ENCODE measurements at places on chromosomes 7 and 10.

- no peak for DNase-seq
These were observed 162.3 kb upstream of the KLF14 start for GRCh38 chr7:130896051-130896881.

- DNase-seq: no peak
These were observed 3.0 kb downstream of the PIP4K2A start for GRCh38 chr10:22711373-22711772.

DNA sequence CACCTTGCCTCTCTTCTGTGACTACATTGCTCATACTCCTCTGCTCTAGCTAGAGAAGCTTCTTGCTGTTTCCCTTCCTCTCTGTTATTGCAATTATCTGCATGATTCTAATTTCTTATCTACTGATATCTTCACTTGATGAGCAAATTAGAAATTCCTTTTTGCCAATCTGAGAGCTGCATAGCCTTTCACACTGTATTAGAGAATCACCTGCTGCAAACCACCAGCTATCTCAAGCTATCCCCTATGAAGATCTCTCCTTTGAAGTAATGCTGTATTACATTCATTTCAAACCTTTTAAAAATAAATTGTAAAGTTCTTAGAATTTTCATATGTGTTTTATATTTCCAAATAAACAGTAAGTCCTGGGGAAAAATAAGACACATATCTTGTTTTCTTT lies 89.0 kb upstream of the ZNF804B start:
- DNase-seq: no peak

DNA sequence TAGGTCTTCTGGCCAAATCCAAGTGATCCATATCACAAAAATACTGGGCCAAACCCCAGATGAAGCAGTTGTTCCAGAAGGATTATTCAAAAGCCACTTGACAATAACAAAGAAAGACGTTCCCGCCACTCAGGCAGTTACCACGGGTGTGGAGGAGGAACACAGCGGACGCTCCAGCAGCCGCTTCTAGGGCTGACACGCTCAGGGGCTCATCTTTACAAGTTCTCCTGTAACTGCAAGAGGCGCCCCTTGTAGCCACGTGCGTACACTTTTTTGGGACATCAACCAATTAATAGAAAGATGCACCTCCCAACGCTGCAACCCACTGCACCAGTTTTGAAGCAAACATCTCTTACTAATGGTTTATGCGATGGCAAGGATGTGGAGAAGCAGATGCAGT lies 159.4 kb downstream of the GRID1 start:
- no peak for DNase-seq

- DNase-seq: no peak
These were observed 123.9 kb upstream of the MGMT start for GRCh38 chr10:129343141-129343540.

DNA sequence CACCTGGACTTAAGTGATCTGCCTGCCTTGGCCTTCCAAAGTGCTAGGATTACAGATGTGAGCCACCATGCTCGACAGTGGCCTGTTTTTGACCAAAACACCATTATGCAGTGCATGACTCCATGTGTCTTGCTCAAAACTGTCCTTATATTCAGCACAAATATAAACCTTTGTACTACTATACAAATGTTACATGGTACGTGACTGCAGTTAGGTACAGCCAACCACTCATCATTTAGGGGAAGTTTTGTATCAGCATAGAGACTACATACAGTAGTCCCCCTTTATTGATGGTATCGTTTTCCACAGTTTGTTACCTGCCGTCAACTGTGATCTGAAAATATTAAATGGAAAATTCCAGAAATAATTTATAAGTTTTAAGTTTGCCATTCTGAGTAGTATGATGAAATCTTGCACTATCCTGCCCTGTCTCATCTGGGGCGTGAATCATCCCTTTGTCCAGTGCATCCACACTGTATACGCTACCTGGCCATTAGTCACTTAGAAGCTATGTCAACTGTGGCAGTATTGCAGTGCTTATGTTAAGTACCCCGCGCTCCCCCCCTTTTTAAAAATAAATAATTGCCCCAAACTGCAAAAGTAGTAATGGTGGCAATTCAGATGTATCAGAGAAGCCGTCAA lies 23.3 kb upstream of the ZNF282 start:
- no peak for DNase-seq

GRCh38 chr7:15140431-15140830 lies 237.9 kb upstream of the DGKB start:
- no peak for DNase-seq

DNA sequence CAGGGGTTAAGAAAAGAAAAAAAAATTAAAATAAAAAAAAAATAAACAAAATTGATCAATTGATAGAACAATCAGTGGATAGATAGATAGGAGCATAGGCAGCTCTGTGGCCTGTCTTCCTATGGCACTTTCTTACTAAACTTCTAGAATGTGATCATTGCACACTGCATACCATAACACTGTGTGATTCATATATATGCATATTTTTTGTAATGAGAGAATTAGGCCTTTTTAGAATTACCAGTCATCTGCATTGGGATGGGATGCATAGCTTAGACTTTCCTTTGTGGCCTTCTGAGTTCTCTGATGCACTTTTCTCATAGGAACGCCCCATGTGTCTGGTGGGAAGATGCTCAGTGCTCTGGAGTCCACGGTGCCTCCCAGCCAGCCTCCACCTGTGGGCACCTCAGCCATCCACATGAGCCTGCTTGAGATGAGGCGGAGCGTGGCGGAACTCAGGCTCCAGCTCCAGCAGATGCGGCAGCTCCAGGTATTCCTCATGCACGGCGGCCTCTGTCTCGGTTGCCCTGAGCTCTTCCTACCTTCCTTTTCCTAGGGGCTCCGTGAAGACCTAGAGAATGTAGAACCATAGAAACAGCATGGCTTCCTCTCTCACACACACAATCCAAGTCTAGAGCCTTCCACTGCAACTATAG lies 222.5 kb downstream of the ARHGAP21 start:
- no peak for DNase-seq

DNA sequence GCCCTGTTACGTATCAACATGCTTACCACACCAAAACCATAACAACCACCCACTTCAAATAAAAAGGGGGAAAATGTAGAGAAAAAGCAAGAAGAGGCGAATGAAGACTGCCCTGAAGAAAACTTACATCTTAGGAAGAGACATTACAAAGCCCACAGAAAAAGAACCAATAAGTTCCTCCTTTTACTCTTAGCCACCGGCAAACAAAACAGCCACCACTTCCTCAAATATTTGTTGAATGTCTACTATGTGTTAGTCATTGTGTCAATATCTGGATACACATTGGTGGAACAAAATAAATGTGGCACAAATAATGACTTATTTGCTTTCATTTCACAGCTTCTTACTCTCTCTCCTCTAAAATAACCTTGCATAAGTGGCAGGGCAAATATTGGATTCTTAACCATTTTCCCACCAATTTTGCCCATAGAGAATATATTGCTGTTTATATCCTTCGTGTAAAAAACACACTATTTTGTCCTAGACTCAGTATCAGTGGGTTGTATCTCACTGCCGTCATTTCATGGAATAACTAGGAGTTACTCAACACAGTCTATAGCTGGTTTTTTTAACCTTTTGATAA lies 106.8 kb downstream of the ANK3 start:
- DNase-seq: no peak

- DNase-seq: no peak
These were observed 139.4 kb downstream of the LHPP start for GRCh38 chr10:124601016-124601415.

DNA sequence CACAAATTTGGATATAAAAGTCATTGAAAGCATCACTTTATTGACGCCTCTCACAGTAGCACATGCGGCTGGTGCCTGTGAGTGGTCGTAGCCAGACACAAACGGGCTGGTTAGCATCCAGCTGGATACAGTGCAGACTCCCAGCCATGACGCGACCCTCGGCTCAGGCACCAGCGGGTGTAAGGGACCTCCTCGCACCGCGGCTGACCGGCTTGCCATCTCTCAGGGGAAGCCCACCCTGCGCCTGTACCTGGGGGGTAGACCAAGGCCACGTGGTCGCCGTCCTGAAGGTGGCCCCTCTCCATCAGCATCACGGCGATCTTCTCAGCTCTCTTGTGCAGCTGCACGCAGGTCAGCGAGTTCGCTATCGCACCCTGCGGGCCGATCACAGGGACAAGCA lies 213.8 kb downstream of the ZMYND11 start:
- no peak for DNase-seq

GRCh38 chr7:117774943-117775342 lies 98.3 kb downstream of the CTTNBP2 start:
- DNase-seq: no peak

GRCh38 chr7:12222889-12223579 lies 11.9 kb downstream of the TMEM106B start:
- DNase-seq: no peak

DNA sequence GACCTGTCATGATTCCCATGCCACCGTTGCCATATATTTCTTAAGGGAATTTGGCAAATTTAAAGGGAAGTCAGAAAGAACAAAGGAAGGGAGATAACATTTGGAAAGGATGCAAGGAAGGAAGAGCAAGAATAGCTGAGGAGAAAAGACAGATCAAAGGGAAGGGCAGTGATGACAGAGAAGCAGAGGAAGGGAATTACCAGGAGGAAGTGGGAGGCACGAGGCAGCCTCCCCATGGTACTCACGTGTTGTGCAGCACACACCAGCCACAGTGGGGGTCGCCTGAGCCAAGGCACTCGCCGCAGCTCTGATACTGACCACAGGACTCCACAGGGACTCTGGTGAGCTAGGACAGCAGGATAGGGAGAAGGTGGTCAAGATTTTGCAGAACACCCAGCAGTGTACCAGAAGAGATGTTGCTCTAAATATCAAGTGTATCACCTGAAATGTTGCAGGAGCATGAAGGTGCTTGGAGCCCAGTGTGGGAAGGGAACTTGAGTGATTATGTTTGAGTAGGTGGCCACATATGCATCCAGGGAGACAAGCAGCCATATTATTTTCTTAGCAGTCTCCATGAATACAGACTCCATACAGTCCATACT lies 335.3 kb downstream of the PLXNA4 start:
- no peak for DNase-seq

DNA sequence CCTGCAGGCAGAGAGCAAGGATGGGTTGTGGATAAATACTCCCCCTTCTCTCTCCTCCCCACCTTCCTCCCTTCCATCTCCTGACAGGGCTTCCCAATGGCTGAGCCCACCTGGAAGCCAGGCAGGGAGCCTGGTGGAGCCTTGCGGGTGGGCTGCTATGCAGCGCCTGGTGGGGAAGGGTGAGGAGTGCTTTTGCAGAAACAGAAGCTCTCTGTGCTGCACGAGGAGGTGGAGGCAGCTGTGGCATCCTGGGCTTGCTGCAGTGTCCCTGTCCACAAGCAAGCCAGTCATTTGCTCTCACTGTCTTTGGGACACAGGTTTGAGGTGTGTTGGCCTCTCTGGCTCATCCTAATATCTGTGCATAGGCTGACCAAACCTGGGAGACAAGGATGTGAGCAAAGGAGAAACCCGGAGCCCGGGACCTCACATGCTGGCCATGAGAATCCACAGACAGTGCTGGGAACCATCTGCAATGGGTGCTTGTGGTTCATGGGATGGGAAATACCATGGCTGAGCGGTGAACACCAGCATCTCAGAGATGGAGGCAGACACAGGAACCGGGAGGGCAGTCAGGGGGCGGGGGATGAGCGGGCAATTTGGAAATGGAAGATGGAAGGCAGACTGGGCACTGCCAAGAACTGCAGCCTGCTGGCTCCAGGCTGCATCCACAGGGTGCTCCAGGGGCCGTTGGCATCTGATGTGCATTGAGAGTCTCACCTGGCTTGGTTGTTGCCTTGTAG lies 364.2 kb downstream of the GLRX3 start:
- no peak for DNase-seq

- no peak for DNase-seq
These were observed 85.6 kb upstream of the ANLN start for GRCh38 chr7:36304099-36304425.

DNA sequence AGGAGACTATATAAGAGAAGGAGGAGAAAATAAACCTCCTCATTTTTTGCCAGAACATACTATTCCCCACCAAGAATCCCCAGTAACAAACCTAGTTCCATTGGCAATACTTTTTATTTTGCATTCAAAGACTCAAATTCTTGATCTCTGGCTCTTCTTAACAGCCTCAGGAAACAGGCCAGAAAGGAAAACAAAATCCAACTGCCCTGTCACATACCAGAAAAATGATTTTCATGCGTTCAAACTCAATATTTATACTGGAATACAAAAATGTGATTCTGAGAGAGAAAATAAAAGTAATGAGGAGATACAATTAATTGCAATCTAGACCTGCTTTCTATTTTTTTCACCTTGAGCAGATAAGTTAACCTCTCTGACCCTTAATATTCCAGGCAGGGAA lies 435.9 kb upstream of the AUTS2 start:
- DNase-seq: no peak
